Naive thymus-derived CD4-positive, alpha-beta T cell (primary cell): ENCODE measurements at places on chromosomes 12 and 14.

GRCh38 chr14:59831121-59831730 lies 39.4 kb downstream of the RTN1 start:
- DNase-seq, result no peak

- DNase-seq, result no peak
These were observed 59.1 kb downstream of the ANKRD9 start for GRCh38 chr14:102450206-102451063.

DNA sequence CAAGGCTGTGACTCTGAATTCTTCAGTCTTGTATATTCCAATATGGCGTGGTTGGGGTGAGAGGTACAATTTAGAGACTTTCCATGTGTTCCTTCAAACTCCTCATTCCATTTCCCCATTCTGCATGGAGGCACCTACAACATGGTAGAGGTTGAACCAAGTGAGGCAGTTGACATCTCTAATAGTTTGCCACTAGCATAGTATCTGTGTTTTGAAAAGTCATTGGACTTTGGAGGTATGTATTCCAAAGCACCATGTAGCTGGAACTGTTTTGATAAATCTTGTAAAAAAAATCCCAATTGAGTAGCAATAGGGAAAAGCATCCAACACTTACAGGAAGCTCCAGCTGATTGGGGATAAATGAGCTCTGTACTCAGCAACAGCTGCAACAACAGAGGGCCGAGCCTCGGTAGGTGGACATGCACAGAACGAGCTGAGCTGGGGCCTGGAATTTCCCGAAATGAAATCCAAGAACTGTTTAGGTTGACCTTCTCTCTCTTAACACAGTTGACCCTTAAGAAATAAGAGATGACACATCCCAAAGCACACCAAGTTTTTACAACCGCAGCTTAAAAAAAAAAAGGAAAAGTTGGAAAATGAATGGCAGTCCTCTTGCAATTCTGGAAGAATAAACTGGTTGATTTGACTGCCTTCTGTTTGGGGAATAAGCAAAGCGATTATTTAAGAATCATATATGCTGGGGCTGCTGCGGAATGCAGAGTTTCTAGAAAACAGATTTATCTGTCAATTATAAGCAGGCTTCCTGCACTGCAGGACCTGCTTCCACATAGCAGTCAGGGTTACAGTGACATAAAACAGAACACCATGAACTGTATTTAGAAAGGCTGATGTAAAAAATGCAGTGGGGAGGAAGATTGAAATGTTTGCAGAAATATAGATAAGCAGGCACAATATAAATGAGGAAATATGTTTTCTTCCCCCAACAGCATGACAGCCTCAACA lies 194.6 kb upstream of the KRR1 start:
- DNase-seq, result no peak

DNA sequence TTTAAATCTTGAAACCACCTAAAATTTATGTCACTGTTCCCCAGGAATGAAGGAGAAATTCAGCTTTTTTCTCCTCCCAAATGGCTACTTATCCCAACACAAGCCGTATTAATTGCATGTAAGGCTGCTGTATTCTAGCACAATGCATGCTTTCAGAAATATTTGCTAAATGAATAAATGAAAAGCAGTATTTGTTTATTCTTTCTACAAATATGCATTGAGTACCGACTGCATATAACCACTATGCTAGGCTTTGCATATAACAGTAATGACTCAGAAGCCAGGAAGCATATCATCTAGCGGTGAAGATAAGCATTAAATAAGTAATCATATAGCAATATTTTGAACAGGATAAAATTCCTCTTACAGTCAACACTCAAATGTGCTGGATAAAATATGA lies 5.7 kb upstream of the LRR1 start:
- no peak for DNase-seq

DNA sequence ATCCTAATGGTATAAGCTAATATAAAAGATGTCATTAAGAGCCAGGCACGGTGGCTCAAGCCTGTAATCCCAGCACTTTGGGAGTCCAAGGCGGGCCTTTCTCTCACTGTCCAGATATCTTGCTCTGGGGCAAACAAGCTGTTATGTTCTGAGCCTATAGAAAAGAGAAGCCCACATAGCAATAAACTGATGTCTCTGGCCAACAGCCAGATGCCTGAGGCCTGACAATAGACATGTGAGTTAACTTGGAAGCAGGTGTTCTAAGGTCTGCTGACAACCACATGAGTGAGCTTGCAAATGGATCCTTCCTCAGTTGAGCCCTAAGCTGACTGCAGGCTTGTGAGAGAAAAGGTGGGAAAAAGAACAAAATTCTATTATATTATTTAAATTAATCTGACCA lies 25.0 kb downstream of the YAF2 start:
- DNase-seq, result no peak

DNA sequence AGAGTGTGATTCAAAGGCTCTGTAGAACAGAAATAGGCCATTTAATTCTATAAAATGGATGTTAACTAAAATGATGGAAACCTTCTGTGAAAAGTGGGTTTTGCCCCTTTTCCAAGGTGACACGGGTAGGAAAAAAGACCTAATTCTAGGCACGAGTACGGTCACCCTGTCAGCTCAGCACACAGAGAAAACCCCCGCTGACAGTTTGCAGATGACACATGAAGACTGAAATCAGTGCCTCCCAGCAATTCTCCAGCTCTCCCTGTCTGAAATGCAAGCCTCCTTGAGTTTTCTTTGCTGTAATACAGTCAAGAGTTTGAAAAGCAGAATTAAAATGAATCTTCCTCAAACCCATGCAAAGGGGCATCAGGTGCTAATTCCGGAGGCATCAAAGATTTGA lies 230.0 kb downstream of the TMEM132D start:
- DNase-seq, result no peak

DNA sequence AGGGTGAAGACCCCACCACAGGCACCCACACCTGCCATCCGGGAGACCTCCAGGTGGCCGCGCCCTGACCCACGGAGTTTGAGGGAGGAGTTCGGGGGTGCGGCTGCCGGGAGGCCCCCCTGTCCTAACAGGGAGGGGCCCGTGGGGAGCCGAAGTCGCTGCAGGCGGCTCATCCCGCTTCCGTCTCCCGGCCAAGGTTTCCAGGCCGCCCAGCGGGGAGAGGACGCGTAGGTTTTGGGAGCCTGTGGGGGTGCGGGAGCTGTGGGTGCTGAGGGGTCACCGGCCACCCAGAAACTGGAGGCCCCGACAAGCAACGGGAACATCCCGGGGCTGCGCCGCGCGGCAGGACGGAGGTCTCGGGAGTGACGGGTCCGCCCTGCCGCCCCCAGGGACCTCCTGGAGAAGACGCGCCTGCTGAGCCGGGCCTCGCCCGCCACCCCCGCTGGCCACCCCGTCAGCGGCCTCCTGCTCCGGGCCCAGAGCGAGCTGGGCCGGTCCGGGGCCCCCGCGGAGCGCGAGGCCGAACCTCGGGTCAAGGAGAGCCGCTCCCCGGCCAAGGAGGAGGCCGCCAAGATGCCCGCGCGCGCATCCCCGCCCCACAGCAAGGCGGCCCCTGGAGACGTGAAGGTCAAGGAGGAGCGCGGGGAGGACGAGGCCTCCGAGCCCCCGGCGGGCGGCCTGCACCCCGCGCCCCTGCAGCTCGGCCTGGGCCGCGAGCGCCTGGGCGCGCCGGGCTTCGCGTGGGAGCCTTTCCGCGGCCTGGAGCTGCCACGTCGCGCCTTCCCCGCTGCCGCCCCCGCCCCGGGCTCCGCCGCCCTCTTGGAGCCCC lies 27.6 kb downstream of the LRCOL1 start:
- DNase-seq, result no peak

- no peak for DNase-seq
These were observed 24.0 kb upstream of the SLC38A1 start for GRCh38 chr12:46292754-46293402.

GRCh38 chr12:16272222-16272621 lies 5.3 kb downstream of the SLC15A5 start:
- DNase-seq, result no peak

DNA sequence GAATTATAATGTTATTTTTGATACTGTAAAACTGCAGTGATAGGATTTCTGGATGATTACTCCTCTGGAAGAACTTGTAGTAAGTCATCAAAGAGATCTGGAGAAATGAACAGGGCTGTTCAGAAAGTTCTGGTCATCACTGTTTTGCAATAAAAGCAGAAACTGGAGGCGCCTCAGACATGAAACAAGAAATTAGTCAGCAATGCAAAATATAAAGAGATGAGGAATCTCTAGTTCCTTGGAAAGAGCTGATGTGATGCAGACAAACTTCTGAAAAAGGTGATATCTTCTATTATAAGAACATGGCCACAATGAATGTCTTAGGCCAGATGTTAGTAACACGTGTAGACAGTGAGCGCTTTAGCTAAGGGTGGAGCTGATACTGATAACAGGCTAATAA lies 9.5 kb downstream of the ACIN1 start:
- DNase-seq, result no peak

DNA sequence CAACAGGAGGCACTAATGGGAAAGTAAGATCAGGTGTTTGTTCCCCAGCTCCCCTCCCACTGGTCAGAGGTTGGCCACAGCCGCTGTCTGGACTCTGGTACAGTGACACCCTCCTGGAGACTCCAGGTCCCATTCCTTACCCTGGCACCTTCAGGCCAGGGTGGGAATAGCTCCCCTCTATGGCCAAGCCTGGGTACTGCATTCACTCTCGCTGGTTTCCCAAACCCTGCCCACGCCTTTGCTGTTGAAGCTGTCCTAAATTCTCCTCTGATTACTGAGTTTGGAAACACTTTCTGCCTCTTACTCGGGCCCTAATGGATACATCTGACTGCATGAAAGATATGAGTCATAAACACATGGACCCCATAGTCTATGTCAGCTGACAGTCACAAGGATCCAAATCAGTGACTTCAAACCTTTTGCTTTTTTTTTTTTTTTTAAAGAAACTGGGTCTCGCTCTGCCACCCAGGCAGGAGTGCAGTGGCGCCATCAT lies 17.9 kb downstream of the HRK start:
- no peak for DNase-seq

DNA sequence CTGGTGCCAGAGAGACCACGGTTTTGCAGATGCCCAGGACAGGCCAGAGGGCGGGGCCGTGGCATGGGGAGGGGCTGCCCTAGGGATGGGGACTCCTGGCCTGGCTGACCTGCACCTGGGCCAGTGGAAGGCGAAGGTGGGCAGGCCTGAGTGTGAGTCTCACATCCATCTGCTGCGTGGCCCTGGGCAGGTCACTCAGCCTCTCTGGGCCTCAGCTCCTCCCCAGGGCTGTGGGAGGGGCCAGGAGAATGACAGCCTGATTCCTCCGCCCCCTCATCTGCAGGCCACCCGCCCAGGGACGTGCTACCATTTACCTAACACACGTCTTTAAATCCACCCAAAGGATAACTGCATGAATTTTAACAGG lies 90.9 kb downstream of the GALNT9 start:
- DNase-seq, result no peak

GRCh38 chr12:62922539-62922938 lies 12.4 kb downstream of the PPM1H start:
- no peak for DNase-seq

DNA sequence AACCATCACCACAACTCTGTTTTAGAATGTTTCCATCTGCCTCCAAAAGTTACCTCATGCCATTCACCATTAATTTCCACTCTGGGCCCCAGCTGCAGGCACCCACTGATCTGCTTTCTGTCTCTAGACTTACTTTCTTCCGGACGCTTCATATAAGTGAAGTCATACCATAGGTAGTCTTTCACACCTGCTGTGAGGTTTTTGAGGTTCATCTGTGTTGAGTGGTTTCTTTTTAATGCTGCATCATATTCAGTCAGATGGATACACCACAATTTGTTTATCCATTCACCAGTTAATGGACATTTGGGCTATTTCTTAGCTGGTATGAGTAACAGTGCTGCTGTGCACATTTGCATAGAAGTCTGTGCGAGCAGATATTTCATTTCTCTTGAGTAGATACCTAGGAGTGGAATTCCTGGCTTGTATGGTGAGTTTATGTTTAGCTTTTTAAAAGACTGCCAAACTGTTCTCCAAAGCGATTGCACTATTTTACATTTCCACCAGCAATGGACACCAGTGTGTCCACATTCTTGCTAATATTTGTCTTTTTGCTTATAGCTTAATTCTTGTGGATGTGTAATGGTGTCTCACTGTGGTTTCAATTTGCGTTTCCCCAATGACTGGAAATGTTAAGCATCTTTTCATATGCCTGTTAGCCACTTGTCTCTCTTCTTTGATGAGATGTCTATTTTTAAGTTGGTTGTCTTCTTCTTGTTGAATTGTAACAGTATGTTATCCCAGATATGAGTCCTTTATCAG lies 48.3 kb downstream of the ZFYVE21 start:
- no peak for DNase-seq

DNA sequence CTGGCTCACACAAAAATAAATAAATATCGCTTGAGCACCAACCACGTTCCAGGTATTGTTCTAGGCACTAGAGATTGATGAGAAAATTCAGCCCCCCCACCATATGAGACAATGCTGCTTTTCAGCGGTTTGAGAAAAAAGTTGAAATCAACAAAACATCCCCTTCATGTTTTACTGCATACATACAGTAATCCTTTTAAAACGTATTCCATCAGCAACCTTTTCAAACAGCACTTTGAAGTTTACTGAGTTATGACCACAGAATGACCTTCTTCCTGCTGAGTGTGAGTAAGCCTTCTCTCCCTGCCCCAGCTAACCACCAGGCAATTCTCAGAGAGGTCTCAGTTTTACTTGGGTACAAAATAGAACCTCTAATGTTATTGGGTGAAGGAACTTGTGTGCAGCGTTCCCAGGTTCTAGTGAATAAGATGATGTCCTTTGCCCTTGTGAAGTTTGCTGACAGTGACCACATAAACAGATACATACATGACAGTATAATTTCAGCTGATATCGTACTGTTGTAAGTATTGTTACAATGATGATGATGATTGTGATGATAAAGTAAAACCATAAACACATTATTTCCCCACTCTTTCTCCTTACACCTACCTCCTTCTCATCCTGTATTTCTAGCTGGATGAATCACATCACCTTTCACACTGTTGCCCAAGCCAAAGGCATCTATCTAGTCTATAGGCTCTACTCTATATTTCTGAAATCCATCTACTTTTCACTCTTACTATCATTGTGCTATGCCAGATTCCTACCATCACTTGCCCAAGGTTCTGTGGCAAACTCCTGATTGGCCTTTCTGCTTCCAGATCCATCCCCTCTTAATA lies 124.4 kb upstream of the KRR1 start:
- DNase-seq, result no peak

- DNase-seq, result no peak
These were observed 97.6 kb downstream of the EFCAB11 start for GRCh38 chr14:89856871-89857345.
